Epithelial cell of proximal tubule (primary cell): ENCODE measurements at places on chromosomes 12 and 14. TPM values are rescaled to one million over a fixed set of nuclear protein-coding genes. Genes with fewer than 3 reads are reported as not detected.

Gene IKZF4
- 0.94 and 3.1 TPM in 2 replicates for total RNA-seq

Gene CLEC1A
- not detected in 2 replicates for total RNA-seq

Gene TAS2R8
- total RNA-seq, result not detected in 2 replicates

Gene NAP1L1
- 393 and 473 TPM in 2 replicates for total RNA-seq
